Left lung (tissue), 14 donors: ENCODE measurements at places on chromosomes 7 and 10. TPM values are rescaled to one million over a fixed set of nuclear protein-coding genes. Genes with fewer than 3 reads are reported as not detected.

LBX1 gene
- 0.47 TPM for total RNA-seq

GRCh38 chr10:123526356-123527064, 139.6 kb upstream of the GPR26 start:
- no peak overlapping the region for H3K27ac ChIP-seq
- H3K27me3 ChIP-seq = peaks cover 9% of the 10 kb centered on the region
- no peak overlapping the region for H3K4me3 ChIP-seq
- no peak for DNase-seq

CH25H gene
- total RNA-seq = 14.7 TPM

DNA sequence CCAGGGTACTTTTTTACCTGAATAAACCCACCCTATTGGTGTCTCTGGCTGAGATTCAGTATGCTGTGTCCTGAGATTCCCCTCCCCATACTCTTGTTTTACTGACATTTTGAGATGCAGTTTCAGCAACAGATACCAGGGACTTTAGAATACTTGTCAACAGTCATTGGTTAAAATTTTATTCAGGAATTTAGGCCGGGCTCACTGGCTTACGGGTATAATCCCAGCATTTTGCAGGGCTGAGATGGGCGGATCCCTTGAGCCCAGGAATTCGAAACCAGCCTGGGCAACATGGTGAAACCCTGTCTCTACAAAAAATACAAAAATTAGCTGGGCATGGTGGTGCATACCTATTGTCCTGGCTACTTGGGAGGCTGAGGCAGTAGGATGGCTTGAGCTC, 90.0 kb upstream of the GATAD1 start:
- no peak overlapping the region for H3K27ac ChIP-seq
- H3K4me1 ChIP-seq = no peaks in the 10 kb centered on the region
- H3K4me3 ChIP-seq = no peak overlapping the region
- no peak for DNase-seq
- no peaks in the 10 kb centered on the region for H3K27me3 ChIP-seq
- no peaks in the 10 kb centered on the region for H3K36me3 ChIP-seq

- H3K4me3 ChIP-seq = no peak overlapping the region
- peak; percentile 60 for DNase-seq
- no peaks in the 10 kb centered on the region for H3K36me3 ChIP-seq
- H3K27me3 ChIP-seq = peaks cover 32% of the 10 kb centered on the region
Observed at GRCh38 chr7:155829796-155830470, 17.7 kb upstream of the SHH start.

GRCh38 chr10:128305601-128306345, 179.6 kb upstream of the MKI67 start:
- DNase-seq = no peak
- H3K27me3 ChIP-seq = no peaks in the 10 kb centered on the region
- no peaks in the 10 kb centered on the region for H3K36me3 ChIP-seq
- no peak overlapping the region for H3K27ac ChIP-seq
- no peak overlapping the region for H3K4me3 ChIP-seq
- no peaks in the 10 kb centered on the region for H3K4me1 ChIP-seq

LIPK gene
- not detected for total RNA-seq

- H3K27me3 ChIP-seq = no peaks in the 10 kb centered on the region
- H3K4me1 ChIP-seq = no peaks in the 10 kb centered on the region
- no peak overlapping the region for H3K4me3 ChIP-seq
- no peaks in the 10 kb centered on the region for H3K36me3 ChIP-seq
- no peak for DNase-seq
- H3K27ac ChIP-seq = no peak overlapping the region
Observed at GRCh38 chr10:26950934-26951333, 90.2 kb upstream of the ABI1 start.

DNA sequence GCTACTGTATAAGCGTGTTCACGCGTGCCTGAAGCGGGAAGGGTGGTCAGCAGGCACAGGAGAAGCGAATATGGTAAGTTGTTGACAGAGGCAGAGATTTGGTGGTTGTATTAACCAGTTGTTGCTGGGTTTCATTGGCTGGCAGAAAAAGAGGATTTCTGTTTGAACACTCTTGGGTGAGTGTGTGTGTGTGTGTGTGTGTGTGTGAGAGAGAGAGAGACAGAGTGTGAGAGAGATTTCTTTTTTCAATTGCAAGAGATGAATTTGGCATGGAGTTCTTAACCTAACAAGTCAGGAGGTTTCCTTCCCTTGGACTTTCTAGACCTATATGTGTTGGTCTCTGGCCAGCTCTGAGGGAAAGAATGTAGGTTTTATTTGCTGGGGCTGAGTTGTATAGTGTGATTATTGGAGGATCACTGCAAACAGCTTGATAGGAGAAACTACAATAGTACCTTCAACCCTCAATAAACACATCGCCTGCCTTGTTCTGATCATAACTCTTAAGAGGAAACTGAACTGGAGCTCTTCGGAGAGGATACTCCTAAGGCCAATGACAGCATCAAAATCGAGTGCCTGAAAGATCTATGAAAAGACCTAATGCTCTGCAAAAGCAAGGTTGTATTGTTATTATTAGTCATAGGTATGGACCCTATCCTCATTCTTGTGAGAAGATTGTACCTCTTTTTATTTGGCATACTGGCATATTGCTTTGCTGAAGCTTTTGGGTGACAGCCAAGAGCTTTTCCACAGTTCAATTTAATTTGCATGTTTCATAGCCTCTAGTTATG, 1.2 kb downstream of the MCU start:
- peak overlapping the region; percentile 93 for H3K27ac ChIP-seq
- no peaks in the 10 kb centered on the region for H3K27me3 ChIP-seq
- H3K4me3 ChIP-seq = peak overlapping the region; percentile 88

DNA sequence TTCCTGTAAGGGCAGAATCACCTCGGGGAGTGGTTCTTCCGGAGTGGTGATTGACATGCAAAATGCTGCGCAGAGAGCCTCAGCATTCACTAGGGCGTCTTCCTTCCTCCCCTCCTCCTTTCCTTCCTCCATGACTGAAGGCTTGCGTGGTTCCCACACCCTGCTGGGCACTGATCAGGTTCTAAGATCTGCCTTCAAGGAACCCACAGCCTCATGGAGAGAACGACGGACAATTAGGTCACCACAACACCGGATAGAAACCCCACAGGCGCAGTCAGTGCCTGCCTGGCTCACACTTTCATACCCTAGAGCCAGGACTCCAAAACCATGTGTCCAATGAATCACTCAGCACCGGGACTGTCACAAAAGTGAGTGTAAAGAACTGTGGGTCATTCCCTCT, 131.3 kb downstream of the DPP6 start:
- H3K27me3 ChIP-seq = peaks cover 3% of the 10 kb centered on the region
- no peaks in the 10 kb centered on the region for H3K36me3 ChIP-seq
- H3K4me3 ChIP-seq = no peak overlapping the region
- no peaks in the 10 kb centered on the region for H3K4me1 ChIP-seq
- no peak overlapping the region for H3K27ac ChIP-seq
- DNase-seq = no peak

- H3K36me3 ChIP-seq = no peaks in the 10 kb centered on the region
- no peaks in the 10 kb centered on the region for H3K4me1 ChIP-seq
- no peak overlapping the region for H3K4me3 ChIP-seq
Observed at GRCh38 chr10:35822316-35822715, 180.2 kb upstream of the FZD8 start.

- no peak overlapping the region for H3K27ac ChIP-seq
- no peak overlapping the region for H3K4me3 ChIP-seq
- H3K27me3 ChIP-seq = no peaks in the 10 kb centered on the region
- no peak for DNase-seq
- H3K36me3 ChIP-seq = no peaks in the 10 kb centered on the region
- no peaks in the 10 kb centered on the region for H3K4me1 ChIP-seq
Observed at GRCh38 chr7:28075674-28076358, 104.8 kb downstream of the JAZF1 start.

GRCh38 chr7:91826377-91826776, 54.1 kb downstream of the MTERF1 start:
- H3K36me3 ChIP-seq = no peaks in the 10 kb centered on the region
- peak overlapping the region; percentile 66 for H3K27ac ChIP-seq
- no peaks in the 10 kb centered on the region for H3K27me3 ChIP-seq

GRCh38 chr7:15068324-15068723, 165.8 kb upstream of the DGKB start:
- H3K27me3 ChIP-seq = no peaks in the 10 kb centered on the region
- no peak for DNase-seq
- no peaks in the 10 kb centered on the region for H3K36me3 ChIP-seq
- H3K4me1 ChIP-seq = no peaks in the 10 kb centered on the region
- no peak overlapping the region for H3K4me3 ChIP-seq

- H3K4me3 ChIP-seq = no peak overlapping the region
- no peaks in the 10 kb centered on the region for H3K27me3 ChIP-seq
- peaks cover 12% of the 10 kb centered on the region for H3K4me1 ChIP-seq
- no peak overlapping the region for H3K27ac ChIP-seq
- DNase-seq = no peak
Observed at GRCh38 chr10:124097883-124098282, 4.5 kb upstream of the CHST15 start.

PAX4 gene
- not detected for total RNA-seq
